ENCODE measurements at places on chromosomes 1 and 21.

- no peak overlapping the region for H3K4me3 ChIP-seq
- peaks cover 47% of the 10 kb centered on the region for H3K4me1 ChIP-seq
- no peaks in the 10 kb centered on the region for H3K27me3 ChIP-seq
- no peak overlapping the region for H3K27ac ChIP-seq
- no peak for DNase-seq
- no peaks in the 10 kb centered on the region for H3K36me3 ChIP-seq
Observed at GRCh38 chr21:31360717-31361116, 16.7 kb upstream of the TIAM1 start.

DNA sequence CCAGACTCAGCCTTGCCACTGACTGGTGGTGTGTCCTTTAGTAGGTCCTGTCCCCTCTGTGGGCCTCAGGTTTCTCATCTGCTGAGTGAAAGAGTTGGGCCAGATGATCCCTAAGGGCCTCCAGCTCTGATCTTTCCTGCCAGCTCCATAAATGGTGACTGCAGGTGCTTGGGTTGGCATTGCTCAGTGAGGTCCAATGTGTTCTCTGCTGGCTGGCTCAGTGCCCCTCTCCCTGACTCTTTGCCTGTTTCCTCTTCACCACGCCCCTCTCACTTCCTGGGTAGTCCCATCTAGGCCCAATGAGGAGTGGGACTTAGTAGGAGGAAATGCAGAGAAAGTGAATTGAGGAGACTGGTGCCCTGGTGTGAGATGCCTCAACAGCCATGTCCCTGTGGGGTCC, 36.6 kb downstream of the UBE2T start:
- H3K4me3 ChIP-seq, result no peak overlapping the region
- no peaks in the 10 kb centered on the region for H3K36me3 ChIP-seq
- no peak overlapping the region for H3K27ac ChIP-seq
- no peak for DNase-seq

DNA sequence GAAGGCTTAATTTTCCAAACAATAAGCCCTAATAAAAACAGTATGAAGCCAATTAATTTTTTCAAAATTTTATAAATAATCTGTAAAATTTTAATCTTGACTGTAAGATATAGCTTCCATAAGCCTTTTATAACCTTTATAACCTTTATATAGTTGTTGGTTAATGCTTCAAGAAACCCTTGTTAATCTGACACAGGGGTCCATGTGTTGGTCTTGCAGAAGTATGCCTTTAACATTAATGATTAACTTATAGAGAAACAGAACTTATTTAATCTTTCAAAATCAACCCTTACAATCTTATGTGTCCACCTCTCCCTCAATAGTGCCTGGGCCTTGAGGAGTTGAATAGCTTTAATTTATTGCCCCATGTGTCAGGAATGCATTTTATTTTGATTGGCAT, 23.2 kb upstream of the HAO2 start:
- no peak for DNase-seq
- H3K36me3 ChIP-seq, result no peaks in the 10 kb centered on the region
- no peaks in the 10 kb centered on the region for H3K4me1 ChIP-seq
- no peak overlapping the region for H3K4me3 ChIP-seq
- H3K27ac ChIP-seq, result no peak overlapping the region

DNA sequence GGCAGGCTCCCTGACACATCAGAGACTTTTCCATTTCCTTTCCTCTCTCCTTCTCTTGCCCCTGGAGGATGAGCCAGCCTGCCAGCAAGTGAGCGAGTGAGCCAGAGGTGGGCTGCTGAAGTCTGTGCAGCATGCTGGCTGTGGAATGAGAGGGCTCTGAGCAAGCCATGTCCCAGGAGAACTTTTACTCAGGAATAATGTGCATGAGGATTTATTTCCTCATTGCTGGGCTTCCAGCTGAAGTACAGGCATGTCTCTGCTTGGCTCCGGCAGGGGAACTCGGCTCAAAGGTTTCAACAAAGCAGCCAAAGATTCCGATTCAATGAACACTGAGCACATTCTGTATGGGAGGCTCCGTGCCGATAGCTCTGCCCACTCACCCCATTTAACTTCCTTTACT, 43.7 kb downstream of the UBIAD1 start:
- H3K27ac ChIP-seq, result no peak overlapping the region
- H3K4me1 ChIP-seq, result no peaks in the 10 kb centered on the region
- no peak overlapping the region for H3K4me3 ChIP-seq
- DNase-seq, result no peak

DNA sequence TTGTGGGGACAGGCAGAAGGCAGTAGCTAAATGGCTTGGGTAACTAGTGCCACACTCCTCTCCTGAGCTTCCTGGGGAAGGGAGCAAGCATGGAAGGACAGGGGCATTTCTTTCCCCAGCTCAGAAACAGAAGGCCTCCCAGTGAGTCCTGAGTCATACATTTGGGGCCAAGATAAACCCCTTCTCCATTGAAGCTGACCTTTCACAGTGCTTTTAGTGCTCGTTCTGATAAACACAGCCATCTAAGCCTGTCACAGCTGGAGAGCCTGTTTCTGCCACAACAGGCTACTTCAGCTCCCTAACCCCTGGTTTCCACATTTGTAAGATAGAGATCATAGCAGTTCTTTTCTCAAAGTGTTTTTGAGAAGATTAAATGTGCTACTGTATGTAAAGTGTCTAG, 374.0 kb downstream of the LMX1A start:
- H3K4me1 ChIP-seq, result no peaks in the 10 kb centered on the region
- no peak overlapping the region for H3K4me3 ChIP-seq
- no peaks in the 10 kb centered on the region for H3K27me3 ChIP-seq
- H3K27ac ChIP-seq, result no peak overlapping the region
- DNase-seq, result no peak
